Activated T-cell treated with anti-CD3 and anti-CD28 coated beads, Interleukin-2, amount 50 U/mL, for 72 hours (primary cell): ENCODE measurements at places on chromosomes 3 and 15.

GRCh38 chr3:18238746-18239331, 186.3 kb downstream of the SATB1 start:
- no peak overlapping the region for H3K27ac ChIP-seq
- peaks cover 24% of the 10 kb centered on the region for H3K27me3 ChIP-seq
- H3K4me1 ChIP-seq: peaks cover 17% of the 10 kb centered on the region
- no peaks in the 10 kb centered on the region for H3K36me3 ChIP-seq

- DNase-seq: no peak
- peaks cover 3% of the 10 kb centered on the region for H3K36me3 ChIP-seq
- H3K27ac ChIP-seq: no peak overlapping the region
Observed at GRCh38 chr3:138947495-138948121, 591 bp downstream of the FOXL2NB start.

DNA sequence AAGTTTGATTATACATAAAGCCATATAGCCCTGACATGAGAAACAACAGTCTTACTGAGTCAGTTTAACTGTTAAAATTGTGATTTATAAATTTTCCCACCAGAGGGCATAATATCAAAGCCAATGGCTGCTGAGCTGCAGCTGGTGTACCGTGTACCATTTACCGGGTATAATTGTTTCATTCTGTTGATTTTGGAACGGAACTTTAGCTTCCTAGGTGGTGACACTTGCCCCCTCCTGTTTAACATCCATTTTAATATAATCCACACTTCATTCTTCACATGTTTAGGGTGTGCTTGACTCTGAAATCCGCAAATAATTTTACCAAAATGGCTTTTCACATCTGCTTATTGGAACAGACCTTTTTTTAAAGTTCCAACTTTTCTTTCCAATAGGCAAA, 72.8 kb downstream of the SLC9A9 start:
- no peak overlapping the region for H3K27ac ChIP-seq
- no peaks in the 10 kb centered on the region for H3K4me1 ChIP-seq
- peak overlapping the region; percentile 33 for H3K4me3 ChIP-seq
- DNase-seq: peak; percentile 19
- H3K36me3 ChIP-seq: no peaks in the 10 kb centered on the region

DNA sequence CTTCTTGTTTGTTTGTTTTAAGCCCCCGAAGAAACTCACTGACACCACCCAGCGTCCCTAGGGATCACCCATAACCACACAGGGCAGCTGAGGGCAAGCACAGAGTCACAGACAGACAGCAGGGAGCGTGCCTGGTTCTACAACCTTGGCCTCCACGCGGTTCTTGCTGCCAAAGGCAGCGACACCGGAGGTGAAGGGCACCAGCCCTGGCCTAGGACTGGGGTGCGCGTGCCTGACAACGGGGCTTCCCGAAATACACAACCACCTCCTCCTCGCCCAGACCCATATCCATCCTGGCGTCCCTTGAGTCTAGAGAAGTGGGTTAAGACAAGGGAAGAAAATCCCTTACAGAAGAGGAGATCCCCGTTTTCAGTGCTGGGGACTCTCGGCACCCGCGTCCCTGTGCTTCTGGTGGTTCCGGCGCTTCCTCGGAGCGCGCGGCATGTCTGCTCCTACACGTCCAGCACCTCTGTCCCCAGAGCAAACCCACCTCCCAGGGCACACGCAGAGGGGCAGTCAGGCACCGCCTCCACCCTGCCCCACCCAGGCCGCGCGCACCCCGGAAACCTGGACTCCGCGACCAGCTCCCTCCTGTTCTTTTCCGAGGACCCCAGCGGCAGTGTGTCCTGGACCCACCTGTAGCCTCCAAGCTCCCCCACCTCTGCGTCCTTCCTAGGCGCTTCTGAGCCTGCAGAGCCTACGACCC, 911 bp downstream of the RFTN1 start:
- peaks cover 6% of the 10 kb centered on the region for H3K36me3 ChIP-seq
- peak overlapping the region; percentile 98 for H3K4me3 ChIP-seq
- peak overlapping the region; percentile 35 for H3K27ac ChIP-seq
- no peaks in the 10 kb centered on the region for H3K27me3 ChIP-seq
- DNase-seq: peak; percentile 71

DNA sequence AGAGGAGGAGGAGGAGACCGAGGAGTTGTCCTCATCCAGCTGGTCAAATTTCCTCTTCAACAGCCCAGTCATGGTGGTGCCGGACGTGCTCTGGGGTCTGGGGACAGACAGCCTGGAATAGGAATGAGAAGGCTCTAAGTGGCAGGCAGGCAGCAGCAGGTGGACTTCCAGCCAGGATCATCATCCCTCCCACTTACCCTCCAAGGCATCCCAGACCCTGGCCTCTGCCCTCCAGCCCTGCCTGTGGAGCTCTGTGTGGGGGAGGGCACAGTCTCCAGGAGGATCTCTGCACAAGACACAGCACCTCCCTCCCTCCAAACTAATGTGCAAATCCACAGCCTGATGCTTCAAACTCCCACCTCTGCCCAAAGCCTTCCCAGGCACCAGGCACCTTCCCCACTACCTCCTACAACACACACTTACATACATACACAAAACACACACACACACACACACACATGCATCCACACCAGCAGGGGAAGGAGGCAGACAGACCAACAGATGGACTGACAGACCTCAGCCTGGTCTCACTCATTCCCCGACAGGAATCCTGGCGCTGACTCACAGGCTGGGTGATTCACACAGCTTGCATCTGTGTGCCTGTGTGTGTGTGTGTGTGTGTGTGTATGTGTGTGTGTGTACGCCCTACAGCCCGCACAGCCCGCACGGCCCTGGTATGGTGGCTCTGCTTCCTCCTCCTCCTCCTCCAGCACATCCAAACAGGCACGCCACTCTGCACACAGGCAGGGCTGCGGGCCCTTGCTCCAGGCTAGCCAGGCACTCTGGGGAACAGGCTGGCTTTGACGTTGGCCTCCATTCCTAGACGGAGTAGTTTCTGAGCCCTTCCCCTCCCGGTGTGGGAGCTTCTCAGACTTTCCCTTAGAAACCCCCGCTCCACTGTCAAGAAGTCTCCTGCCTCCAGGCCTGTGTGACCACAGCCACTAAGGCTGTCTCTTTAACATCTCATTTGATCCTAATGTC, 6.5 kb downstream of the CSRNP1 start:
- no peaks in the 10 kb centered on the region for H3K27me3 ChIP-seq
- DNase-seq: peak; percentile 82

- no peaks in the 10 kb centered on the region for H3K36me3 ChIP-seq
- H3K27ac ChIP-seq: no peak overlapping the region
- H3K4me1 ChIP-seq: peaks cover 30% of the 10 kb centered on the region
- peak; percentile 31 for DNase-seq
- no peaks in the 10 kb centered on the region for H3K27me3 ChIP-seq
Observed at GRCh38 chr15:89171136-89172072, 50.0 kb downstream of the RLBP1 start.

DNA sequence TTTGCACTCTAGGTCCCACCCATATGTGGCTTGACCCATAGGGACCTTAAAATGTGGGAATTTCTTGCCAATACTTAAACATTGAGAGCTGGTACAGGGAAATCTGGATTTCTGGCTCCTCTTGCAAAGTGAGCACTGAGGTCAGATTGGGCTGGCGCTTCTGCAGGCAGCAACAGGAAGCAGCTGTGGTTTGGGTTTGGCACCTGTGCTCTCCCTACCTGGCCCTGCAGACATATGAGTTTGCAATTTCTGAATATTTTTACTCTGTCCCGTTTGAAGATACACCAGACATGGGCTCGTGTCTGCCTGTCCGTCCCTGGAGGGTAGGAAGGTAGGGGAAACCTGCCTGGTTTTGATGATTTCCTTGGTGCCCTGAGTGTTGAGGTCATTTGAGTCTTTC, 74.8 kb upstream of the SEC13 start:
- H3K4me1 ChIP-seq: peaks cover 20% of the 10 kb centered on the region
- no peak overlapping the region for H3K4me3 ChIP-seq
- no peaks in the 10 kb centered on the region for H3K36me3 ChIP-seq
- no peak overlapping the region for H3K27ac ChIP-seq
- peak; percentile 17 for DNase-seq

- no peak for DNase-seq
- H3K27me3 ChIP-seq: no peaks in the 10 kb centered on the region
- H3K36me3 ChIP-seq: no peaks in the 10 kb centered on the region
- no peak overlapping the region for H3K27ac ChIP-seq
- H3K4me1 ChIP-seq: no peaks in the 10 kb centered on the region
Observed at GRCh38 chr3:173173652-173174051, 32.6 kb upstream of the SPATA16 start.

DNA sequence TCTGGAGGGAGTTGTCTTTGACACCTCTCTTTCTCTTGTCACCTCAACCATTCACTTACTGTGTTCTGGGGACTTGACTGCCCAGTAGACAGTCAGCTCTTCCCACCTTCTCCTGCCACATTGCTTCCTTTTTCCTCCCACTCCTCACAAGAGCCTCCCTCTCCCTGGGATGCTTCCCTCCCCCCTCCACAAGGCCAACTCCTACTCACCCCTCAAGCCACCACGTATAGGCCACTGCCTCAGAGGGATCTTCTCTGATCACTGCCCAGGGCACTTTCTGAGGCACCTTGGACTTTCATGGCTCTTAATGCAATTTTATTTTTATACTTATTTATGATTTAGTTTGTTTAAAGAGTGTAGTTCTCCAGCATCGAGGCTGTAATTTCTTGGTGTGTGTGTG, 23.2 kb downstream of the THSD4 start:
- H3K4me3 ChIP-seq: no peak overlapping the region
- H3K4me1 ChIP-seq: no peaks in the 10 kb centered on the region
- no peak for DNase-seq
- peaks cover 13% of the 10 kb centered on the region for H3K27me3 ChIP-seq
- no peaks in the 10 kb centered on the region for H3K36me3 ChIP-seq

- H3K27me3 ChIP-seq: peaks cover 5% of the 10 kb centered on the region
- DNase-seq: no peak
- H3K4me3 ChIP-seq: no peak overlapping the region
- H3K27ac ChIP-seq: no peak overlapping the region
Observed at GRCh38 chr3:55782351-55782750, 295.2 kb upstream of the WNT5A start.

DNA sequence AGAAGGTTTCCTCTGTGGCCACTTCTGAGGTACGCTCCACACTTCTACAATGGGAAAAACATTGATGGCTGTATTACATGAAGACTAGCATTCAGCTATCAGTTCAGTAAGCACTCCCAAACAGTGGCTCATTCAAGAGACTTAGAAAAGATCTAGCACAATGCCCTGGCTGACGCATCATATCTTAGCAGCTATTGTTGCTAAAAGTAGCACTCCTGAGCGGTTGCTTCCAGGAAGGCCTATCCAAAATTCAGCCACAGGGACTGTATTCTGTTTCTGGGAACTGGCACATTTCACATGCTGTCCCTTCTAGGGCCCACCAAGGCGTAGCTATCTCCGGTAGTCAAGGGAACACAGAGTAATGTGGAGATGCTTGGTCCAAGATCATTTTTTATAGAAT, 21.2 kb upstream of the SPRED1 start:
- no peaks in the 10 kb centered on the region for H3K36me3 ChIP-seq
- no peaks in the 10 kb centered on the region for H3K4me1 ChIP-seq
- H3K27ac ChIP-seq: no peak overlapping the region
- H3K27me3 ChIP-seq: no peaks in the 10 kb centered on the region
- H3K4me3 ChIP-seq: no peak overlapping the region
- no peak for DNase-seq

DNA sequence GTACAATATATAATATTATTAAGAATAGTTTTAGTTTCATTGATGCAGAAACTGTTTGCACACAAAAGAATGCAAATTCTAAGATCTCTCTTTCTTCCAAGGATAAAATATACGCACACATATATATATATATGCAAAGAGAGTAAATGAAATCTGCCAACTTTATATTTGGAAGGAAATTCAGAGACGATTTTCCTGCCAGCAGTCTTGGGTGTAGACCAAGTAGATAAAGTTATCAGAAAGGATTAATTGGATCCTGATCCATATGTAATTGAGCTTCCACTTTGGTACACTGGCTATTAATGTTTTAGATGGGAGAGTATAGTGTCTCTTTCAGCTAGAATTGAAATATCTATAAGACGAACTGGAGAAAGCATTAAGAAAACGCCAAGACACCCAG, 295.4 kb upstream of the IL12A start:
- no peaks in the 10 kb centered on the region for H3K27me3 ChIP-seq
- DNase-seq: no peak
- H3K27ac ChIP-seq: no peak overlapping the region

GRCh38 chr3:64104691-64105111, 81.4 kb upstream of the PSMD6 start:
- no peak overlapping the region for H3K4me3 ChIP-seq
- peaks cover 14% of the 10 kb centered on the region for H3K27me3 ChIP-seq
- DNase-seq: no peak
- no peaks in the 10 kb centered on the region for H3K36me3 ChIP-seq
- H3K27ac ChIP-seq: no peak overlapping the region

DNA sequence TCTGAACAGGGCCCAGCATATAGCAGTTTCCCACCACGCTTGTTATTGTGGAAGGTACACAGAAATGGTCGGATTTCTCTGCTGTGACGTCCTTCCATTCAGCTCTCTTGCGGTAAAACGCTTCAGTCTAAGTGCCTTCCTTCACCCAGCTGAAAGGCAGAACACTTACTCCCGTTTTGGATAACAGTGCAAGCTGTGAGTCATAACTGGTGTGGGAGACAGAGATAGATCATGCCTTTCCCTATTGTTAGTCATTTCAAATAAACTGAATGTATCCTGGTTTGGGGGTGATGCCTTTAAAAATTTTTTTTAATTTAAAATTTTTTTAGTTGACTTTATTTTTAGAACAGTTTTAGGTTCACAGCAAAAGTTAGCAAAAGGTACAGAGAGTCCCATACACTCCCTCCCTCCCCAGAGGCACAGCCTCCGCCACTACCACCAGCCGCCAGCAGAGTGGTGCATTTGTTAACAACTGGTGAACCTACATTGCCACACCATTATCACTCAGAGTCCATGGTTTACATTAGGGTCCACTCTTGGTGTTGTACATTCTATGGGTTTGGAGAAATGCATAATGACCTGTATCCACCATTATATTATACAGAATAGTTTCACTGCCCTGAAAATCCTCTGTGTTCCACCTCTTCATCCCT, 94.9 kb upstream of the NSMCE3 start:
- H3K4me3 ChIP-seq: no peak overlapping the region
- no peaks in the 10 kb centered on the region for H3K4me1 ChIP-seq

DNA sequence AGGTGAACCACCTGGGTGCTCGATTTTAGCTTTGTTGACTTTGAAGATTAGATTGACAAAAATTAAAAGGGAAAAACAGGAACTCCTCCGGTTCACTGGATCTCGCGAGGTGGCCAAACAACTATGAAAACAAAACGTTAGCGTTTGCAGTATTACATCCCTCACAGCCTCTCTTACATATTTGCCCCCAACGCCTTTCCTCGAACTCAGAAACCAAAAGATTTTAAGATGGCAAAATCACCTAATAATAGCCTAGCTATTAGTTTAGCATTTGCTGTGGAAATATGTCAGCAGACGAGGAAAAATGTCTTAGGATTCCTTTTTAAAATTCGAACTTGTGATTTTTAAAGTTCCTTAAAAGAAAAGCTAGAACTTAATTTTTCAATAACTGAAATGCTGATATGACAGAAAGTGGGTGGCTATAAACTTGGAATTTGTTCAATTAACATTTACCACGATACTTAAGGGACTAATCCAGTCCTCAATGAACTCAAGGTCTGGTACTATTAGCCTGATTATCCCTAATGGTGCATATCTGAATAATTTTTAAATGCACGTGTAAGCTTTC, 491 bp upstream of the SENP7 start:
- peaks cover 51% of the 10 kb centered on the region for H3K4me1 ChIP-seq
- H3K4me3 ChIP-seq: peak overlapping the region; percentile 96
- H3K27ac ChIP-seq: peak overlapping the region; percentile 98
